ENCODE measurements at places on chromosomes 1 and 21.

- DNase-seq: no peak
Observed at GRCh38 chr1:114453361-114453784, 57.6 kb downstream of the TRIM33 start.

DNA sequence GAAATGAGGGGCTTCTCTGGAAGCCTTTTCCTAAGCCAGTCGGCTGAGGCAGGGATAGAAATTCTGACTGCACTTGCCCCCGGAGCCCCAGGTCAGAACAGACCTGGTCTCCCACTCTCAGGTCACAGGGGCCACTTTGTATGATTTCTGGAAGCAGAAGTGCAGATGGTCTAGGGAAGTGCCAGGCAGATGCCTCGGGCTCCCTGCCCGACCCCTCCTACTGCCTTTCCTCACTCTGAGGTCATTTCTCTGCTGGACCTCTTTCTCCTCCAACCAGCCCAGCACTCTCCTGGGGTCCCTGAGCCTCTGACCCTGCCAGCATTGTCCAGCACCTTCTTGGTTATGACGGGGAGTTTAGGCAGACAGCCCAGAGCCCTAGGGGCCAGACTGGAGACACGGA is 8.7 kb downstream of the RUNX3 start:
- DNase-seq: no peak

DNA sequence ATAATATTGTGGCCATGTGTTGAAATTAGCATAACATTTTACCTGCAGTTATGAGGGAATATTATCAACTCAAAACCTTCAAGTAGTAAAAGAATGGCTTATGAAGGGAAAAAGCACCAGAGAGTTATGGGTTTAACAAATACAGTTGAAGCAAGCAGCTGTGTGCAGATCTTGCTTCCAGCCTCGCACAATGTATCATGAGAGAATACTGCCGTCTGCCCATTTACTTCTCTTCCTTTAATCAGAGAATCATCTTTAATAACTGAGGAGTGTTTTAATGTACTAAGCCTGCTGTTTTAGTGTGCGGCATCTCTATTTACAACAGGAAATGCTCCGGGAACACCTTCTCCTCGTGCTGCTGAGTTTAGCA is 120.9 kb downstream of the ATG4C start:
- DNase-seq: no peak

GRCh38 chr1:87980494-87980893 is 651.8 kb downstream of the LMO4 start:
- DNase-seq: no peak

GRCh38 chr21:34276711-34277425 is 86.9 kb upstream of the KCNE2 start:
- no peak for DNase-seq

GRCh38 chr1:201009962-201010645 is 13.4 kb downstream of the KIF21B start:
- DNase-seq: no peak

DNA sequence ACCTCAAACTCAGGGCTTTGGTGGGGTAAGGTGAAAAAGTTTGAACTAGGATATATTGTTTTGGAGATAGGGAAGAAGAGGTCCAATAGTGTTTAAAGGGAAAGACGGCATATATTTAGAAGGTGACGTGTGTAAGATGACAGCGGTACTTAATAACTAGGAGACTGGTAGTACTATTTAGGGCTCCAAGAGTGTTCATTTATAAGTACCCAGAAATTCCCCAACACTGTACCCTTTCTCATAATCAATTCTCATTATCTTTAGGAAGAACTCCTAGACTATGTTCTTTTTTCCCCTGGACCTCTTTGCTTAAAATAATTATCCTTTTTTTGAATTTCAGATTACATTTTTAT is 1.5 kb downstream of the LYPLAL1 start:
- DNase-seq: no peak

GRCh38 chr21:27326301-27326700 is 359.4 kb upstream of the ADAMTS5 start:
- DNase-seq: no peak

GRCh38 chr1:185155600-185156287 is 1.0 kb downstream of the TRMT1L start:
- DNase-seq: no peak

DNA sequence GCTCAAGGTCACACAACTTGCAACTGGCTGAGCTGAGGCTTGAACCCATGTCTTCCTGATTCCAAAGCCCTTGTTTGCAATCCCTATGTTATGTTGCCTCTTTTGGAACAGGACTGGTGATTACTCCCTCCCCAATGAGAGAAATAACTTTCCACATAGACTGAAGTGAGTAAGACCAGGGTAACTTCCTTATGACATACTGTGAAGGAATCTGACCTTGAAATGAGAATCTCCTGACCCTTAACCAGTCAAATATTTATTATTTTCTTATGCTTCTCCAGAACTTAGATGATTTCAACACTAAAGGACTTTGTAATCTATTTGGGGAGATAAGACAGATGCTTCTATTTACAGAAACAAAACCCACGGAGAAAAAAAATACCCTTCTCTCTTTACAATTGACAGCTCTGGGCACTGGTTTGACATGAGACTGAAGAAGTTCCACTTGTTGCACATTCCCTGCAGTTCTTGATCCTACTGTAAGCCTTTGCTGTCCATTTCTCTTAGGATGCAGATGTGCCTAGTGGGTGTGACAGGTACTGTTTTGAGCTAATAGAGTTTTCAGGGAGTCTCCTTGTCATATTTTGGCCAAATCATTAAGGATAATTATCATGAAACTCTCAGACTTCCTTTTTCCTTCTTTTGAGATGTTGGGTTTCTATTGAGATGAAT is 3.9 kb upstream of the RPTN start:
- DNase-seq: no peak

DNA sequence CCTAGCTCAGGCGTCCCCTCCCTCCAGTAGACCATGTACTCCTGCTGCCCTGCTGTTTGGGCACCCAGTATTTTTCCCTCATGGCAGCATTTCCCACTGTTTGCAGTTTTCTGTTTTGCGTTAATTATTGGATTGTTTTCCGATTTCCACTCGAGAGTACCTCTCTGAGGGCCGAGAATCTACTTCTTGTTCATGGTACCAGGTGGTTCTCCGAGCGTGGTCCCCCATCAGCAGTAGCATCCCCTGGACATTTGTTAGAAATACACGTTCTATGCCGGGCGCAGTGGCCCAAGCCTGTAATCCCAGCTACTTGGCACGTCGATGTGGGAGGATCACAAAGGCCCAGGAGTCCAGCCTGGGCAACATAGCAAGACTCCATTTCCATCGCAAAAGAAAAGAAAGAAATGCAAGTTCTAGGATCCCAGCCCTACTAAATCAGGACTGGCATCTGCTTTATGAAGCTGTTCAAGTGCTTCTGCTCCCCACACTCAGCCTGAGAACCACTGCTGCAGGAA is 690 bp downstream of the RRP1 start:
- DNase-seq: no peak

DNA sequence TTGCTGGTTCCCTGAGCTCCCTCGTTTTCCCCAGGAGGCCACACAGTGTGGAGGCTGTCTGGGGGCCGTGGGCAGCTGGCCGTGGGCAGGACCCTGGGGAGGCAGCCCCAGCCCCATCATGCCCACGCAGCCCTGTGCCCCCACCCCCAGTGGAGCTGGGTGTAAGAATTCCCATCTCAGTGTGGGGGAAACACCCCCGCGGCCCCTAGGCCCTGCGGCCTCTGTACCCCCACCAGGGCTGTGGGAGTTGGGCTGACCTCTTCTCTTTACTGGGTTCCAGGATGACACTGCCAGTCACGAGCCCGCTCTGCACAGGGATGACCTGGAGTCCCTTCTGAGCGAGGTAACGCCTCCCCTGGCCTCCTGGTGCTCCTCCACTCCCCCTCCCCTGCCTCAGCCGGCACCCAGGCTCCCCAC is 3.7 kb upstream of the PFKL start:
- no peak for DNase-seq

GRCh38 chr1:62327360-62328055 is 8.3 kb upstream of the KANK4 start:
- no peak for DNase-seq

- DNase-seq: no peak
Observed at GRCh38 chr1:48775831-48776392, 779 bp downstream of the BEND5 start.

DNA sequence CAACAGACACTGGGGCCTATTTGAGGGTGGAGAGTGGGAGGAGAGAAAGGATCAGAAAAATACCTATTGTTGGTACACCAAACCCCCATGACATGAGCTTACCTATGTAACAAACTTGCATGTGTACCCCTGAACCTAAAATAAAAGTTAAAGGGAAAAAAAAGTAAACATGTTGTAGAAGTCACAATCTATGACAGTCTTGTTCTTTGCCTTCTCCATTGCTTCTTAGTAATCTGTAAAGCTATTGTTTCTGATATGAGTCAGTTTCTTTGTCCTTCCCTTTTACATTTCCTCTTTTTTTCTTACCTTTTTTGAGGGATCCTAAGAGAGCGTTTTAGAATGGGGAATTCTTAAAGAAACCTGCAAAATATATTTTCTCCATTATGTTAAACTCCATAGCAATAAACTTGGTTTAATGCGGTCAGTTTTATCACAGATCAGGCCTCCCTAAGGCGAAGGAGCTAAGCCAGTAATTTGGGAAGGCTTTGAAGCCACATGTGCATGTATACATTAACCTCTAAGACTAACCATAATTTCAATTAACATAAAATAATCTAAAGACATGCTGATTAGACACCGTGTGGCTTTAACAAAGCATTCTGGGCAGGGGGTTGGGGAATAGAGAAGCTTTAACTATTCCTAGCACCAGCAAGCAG is 77.8 kb upstream of the C1orf105 start:
- DNase-seq: no peak

- no peak for DNase-seq
Observed at GRCh38 chr1:246773213-246773641, 49.0 kb downstream of the SCCPDH start.

DNA sequence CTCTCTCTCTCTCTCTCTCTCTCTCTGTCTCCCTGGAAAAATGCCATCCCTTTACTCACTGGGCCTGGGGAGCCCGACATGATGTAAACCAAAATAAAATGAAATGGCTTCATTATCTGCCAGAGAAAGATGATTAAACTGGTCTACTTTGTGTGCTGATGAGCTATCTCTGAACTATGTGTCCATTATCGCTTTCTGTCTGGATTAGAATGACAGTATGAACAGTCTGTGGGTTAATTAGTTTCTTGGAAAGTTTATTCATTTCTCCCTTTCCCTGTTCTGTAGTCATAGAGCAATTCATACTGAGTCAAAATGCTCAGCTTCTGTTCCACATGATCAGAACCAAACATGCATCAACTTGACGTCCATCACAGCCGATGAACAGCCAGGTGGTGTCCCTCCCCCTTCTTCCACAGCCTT is 72.4 kb upstream of the KCND3 start:
- peak; percentile 92 for DNase-seq

- no peak for DNase-seq
Observed at GRCh38 chr21:34020005-34020847, 53.2 kb upstream of the MRPS6 start.

DNA sequence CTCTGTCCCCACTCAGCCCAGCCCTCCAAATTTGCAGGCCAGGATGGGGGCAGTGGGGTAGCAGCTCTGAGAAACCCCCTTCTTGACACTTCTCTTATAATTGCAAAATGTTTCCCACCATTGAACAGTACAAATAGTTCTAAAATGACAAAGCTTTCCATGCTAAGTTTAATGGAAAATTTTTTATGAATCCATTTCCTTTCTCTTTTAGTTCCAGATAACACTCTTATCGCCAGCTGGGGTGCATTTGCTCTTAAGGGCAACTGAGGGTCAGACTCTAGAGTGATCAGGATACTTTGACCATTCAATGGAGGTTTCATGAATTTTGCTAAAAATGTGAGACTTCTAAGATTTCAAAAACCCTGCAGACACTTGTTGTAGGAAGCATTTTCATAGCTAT is 29.9 kb downstream of the PIK3C2B start:
- no peak for DNase-seq

DNA sequence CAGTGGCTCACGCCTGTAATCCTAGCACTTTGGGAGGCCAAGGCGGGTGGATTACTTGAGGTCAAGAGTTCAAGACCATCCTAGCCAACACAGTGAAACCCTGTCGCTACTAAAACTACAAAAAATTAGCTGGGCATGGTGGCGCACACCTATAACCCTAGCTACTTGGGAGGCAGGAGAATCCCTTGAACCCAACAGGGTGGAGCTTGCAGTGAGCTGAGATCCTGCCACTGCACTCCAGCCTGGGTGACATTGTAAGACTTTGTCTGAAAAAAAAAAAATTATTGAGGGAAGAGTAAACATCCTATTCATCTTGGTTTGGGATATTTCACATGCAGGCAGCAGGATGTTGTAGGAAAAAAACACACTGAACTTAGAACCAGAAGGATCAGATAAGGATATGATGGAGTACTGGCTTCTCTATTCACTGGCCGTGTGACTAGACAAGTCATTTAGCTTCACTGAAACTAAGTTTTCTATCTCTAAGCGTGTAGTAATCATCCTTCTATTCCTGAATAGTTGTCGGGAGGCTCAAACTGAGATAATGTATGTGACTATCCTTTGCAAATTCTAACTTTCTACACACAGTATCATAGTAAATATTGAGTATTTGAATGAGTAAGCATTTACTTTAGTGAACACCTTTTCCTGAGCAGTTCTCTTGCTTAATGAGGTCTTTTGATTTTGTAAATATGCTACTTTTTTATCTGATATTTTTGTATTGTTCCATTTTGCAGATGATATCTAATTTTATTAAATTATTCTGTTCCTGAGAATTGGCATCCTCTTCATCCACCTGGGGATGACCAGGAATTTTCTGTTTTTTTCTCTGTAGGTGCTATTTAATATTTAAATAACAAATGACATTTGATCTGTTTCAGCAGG is 18.2 kb downstream of the CAP1 start:
- no peak for DNase-seq

GRCh38 chr1:108612496-108612895 is 48.4 kb downstream of the HENMT1 start:
- DNase-seq: no peak

- DNase-seq: no peak
Observed at GRCh38 chr1:31348449-31348848, 24.4 kb downstream of the FABP3 start.

DNA sequence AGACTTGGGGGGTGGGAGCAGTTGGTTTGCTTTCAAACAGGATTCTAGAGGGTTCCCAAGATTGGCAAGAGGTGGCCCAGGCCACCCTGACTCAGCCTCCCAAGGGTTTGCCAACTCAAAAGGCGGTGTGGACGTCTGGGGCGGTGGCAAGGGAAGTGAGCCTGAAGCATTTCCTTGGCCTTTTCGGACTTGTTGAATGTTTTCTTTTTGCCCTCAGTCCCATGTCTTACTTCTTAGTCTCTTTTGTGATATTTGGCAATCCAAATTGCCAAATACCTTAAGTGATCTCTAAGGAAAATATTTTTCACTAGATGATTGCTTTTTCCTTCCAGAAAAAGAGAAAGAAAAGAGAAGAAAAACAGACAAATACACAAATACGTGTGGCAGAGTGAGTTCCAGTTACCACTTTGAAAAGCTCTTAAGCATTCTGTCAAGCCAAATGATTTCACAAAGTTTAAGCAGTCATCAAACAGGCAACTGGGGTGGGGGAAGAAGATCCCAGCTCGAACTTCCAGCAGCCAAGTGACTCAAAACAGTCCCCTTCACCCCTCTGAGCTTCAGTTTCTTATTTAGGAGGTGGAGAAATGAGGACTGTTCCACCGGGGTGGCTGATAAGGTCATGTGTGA is 374.6 kb upstream of the USP24 start:
- DNase-seq: no peak

GRCh38 chr1:68111519-68112436 is 61.4 kb upstream of the DIRAS3 start:
- no peak for DNase-seq

Data from keratinocyte (primary cell).